ENCODE measurements at places on chromosomes 5 and 9.

GRCh38 chr9:133917375-133917774, 74.7 kb downstream of the VAV2 start:
- DNase-seq = no peak

- DNase-seq = no peak
These were observed 46.5 kb downstream of the PTBP3 start for GRCh38 chr9:112286926-112287325.

GRCh38 chr9:89664010-89664409, 59.2 kb downstream of the GADD45G start:
- DNase-seq = no peak

GRCh38 chr9:112162621-112163413, 12.3 kb downstream of the SUSD1 start:
- DNase-seq = no peak

GRCh38 chr9:69314547-69314946, 10.5 kb upstream of the ENTREP1 start:
- DNase-seq = no peak

GRCh38 chr5:39058178-39058921, 15.8 kb downstream of the RICTOR start:
- DNase-seq = no peak

DNA sequence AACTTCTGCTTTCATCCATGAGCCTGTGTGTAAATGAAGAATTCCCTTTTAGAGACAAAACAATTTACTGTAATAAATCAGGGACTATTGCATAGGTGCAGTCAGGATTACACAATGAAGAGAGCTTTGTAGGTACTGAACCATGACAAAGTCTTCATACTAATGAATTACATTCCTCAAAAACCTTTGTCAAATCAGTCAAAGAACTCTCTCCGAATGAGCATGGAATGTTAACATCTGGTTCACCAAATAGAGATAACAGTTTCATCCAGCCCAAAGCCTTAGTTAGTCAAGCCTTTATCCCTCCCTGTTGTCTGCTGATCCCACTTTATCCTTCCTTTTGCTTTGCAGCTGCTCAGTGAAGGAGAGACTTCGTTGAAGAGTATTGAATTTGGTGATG, 62.9 kb upstream of the DMRTA1 start:
- no peak for DNase-seq

DNA sequence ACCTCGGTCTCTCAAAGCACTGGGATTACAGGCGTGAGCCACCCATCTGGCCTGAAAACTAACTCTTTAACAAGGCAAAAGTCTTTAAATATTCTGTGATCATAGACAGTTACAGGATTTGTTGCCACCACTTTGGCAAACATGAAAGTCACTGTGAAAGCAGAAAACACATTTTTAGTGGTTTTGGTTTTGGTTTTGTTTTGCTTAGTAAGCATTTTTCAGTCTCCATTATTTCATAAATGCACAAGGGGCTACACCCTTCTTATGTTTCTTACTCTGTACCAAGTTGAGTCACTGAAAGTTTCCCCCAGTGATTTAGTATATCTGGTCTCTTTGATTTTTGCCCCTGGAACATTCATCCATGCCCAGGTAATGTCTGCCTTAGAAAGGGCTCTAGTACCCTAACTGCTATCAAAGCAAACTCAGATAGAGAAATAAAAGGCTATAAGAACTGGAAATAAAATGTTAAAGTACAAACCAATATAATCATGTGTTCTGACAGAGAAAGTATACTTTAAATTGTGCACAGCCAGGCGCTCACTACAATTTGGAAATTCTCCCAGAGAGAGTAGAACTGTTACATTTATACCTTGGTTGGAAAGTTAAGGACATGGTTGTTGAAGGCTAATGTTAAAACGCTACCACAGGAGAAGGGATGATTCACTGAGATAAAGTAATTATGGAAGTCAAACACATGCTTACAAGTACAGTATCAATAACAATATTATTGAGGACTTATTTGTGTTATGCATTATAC, 1022.5 kb upstream of the DMAC1 start:
- DNase-seq = peak; percentile 5

GRCh38 chr9:1071730-1072129, 21.6 kb downstream of the DMRT2 start:
- no peak for DNase-seq

DNA sequence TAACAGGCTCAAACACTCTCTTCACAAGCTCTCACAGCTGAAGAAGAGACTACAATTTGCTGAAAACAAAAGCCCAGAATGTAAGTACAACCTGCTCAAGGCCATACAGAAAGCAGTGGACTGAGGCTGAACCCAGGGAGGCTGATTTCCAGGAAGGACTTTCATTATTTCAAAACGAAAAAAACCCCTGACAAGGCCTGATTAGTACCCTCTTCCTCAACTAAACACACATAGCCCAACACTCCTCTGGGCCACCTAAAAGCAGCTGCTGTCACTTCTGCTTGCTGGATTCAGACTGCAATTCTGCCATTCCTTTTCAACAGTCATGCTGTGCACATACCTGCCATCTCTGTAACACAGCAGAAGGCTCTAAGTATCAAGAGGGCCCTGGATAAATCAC, 18.2 kb downstream of the NRG2 start:
- DNase-seq = no peak

GRCh38 chr5:52895572-52896413, 93.4 kb upstream of the ITGA2 start:
- DNase-seq = no peak

GRCh38 chr5:166594567-166594966, 1696.9 kb upstream of the WWC1 start:
- DNase-seq = no peak

GRCh38 chr9:87810679-87811178, 71.9 kb upstream of the SPATA31E1 start:
- no peak for DNase-seq

GRCh38 chr5:96324708-96325107, 108.3 kb downstream of the PCSK1 start:
- no peak for DNase-seq
